ACHN (cell line): ENCODE measurements at places on chromosomes 1 and 21.

GRCh38 chr1:231091831-231092301 is 51.8 kb upstream of the FAM89A start:
- DNase-seq = peak; percentile 38

DNA sequence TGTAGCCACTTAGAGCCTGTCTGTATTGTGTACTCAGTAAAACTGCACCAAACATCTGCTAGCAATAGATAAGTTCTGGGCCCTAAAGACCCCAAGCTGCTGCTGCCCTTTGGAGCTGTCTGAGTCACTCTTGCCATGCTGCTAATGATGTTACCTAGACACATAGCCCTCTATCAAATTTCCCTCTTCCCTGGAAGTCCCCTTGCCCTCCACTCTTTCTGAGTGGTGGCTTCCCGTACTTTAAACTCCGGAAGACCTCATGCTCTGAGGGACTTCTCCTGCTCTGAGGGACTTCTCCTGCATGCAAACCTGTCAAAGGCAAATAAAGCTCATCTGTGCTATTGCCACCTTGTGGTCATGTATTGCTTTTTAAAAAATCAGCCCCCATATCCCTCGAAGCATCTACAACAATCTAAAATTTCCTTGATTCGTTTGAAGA is 34.0 kb downstream of the FH start:
- peak; percentile 41 for DNase-seq

DNA sequence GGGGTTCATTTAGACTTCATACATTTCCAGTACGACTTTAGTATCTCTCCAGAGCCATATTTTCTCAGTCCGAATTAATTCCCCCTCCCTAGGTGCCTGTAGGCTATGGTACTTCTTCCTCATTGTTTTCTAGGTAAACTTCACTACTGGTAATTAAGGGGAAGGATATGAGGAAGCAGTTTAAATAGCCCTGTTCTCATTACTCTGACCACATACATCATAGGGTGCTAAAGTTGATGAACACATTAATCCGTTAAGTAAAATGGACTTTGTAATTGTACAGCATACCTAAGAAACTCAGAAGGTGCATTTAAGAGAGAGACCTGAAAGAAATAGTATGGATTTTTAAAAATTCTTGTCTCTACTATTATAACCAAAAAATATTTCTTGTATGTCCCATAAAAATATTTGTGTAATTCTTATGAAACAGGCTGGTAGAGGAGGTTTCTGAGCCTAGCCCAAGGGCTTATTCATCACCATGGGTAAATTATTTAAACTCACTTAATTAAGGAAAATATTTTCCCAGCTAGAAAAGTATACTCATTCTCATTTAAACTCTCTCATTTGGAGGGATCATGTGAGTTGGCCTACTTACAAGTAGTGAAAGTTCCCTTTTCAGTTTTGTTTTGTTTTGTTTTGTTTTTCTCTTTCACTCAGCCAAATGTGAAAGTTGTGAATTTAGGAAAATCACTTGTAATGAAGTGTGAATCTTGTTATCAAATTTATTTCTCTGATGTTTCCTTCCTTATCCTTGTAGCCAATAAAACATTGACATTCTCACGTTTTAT is 2.0 kb downstream of the PRMT6 start:
- DNase-seq = no peak

GRCh38 chr1:1238702-1239178 is 6.7 kb downstream of the B3GALT6 start:
- DNase-seq = no peak

DNA sequence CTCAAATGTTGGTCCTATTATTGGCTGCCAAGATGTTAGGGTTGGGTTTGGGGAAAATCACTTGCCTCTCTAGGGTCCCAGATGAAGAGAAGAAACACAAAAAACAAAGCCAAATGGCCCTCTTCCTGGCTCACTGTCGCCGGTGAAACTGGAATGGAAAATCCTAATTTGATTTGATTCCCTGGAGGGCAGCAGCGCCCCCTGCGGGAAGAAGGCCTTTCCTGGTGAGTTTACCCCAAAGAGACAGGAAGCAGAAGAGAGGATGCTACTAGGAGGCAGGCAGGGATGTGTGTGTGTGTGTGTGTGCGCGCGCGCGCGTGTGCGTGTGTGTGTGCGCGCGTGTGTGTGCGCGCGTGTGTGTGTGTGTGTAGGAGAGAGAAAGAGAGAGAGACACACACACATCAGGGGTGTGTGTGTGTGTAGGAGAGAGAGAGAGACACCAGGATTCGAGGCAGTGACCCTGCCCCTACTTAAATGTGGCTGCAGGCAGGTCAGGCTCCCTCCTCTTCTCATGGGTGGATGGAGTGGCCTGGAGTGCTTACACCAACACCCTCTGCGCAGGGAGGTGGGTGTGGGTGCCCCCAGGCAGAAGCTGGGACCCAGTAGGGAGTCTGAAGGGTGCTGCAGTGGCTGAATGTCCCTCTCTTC is 3.1 kb upstream of the SELENON start:
- peak; percentile 64 for DNase-seq

DNA sequence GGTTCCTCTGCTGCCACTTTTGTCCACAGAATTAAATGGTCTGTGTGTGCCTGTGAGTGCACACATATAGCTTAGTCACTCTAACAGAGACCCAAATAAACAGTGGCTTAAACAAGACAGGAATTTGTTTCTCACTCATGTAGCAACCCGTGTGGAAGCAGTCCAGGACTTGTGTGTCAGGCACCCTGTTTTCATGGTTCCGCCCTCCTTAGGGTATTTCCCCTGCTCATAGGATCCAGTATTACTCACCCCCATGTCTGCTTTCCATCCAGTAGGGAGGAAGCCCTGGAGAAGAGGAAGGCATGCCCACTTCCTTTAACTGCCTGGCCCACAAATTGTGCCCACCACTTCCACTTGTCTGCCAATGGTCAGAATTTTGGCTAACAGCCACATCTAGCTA is 41.3 kb upstream of the TACSTD2 start:
- DNase-seq = peak; percentile 53

- no peak for DNase-seq
These were observed 16.0 kb downstream of the MORN1 start for GRCh38 chr1:2375246-2375922.

DNA sequence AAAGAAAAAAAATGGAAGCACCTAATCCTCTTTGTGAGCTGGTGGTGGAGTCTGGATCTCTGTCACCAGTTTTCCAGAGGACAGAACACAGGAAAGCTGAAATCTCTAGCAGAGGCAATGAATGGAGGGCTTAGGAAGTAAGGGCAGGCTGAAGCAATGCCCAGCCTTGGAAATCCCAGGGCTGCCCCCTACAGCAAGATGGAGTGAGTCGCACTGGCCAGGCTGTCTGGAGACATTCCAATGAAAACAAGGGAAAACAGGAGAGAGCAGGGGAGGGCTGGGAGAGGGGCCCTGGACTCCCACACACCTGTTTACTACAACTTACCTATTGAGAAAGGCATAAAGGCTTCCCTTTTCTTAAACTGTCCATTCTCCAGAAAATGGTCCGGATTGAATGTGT is 25.9 kb downstream of the CYP2J2 start:
- peak; percentile 1 for DNase-seq
